Caudate nucleus (tissue), 63 donors: ENCODE measurements at places on chromosomes 6 and 20.

DNA sequence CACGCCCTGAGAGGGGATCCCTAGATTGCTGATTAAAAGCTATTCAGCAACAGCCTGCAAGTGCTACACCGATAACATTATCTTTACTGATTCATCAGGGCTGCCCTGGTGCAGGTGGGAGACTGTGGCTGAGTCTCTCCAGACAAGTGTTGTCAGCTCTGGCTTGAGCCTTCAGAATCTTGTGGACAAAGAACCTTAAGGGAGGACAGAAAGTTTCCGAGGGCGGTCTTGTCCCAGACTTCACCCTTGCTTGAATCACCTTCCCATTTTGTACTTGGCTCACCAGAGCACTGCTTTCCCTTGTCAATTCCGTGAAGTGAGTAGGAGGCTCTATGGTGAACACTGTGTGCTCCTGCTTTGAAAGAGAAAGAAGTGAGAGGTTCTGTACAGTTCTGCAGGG, 88.6 kb upstream of the PCSK2 start:
- peak; percentile 36 for DNase-seq

DNA sequence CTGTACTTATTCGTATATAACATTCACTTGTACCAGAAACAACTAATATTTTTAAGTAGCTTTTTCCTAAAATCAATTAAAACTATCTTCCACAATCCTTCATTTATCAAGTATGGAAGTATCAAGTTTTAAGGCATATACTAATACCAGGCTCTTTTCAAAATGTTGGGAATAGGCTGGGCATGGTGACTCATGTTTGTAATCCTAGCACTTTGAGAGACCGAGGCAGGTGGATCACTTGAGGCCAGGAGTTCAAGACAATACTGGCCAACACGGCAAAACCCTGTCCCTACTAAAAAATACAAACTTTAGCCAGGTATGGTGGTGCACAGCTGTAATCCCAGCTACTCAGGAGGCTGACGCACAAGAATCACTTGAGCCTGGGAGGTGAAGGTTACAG, 25.7 kb upstream of the PLN start:
- DNase-seq: no peak

DNA sequence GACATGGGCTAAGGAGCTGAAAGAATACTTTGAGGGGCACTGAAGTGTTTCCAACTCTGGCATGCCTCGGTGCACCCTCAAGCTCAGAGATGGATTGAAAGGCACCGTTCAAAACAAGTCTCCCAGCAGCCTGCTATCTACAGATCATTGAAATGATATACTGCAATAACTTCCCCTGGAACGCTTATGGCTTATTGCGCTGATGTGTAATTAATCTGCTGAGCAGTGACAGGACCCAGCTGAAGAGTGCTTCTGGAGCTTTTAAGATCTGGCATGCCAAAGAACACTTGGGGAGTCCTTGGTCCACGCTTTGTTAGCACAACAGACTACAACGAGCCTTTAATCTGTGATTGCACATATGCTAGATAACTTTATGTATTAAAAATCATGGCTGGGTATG, 708.2 kb downstream of the PRKN start:
- no peak for DNase-seq

GRCh38 chr20:13874394-13875157, 89.7 kb downstream of the NDUFAF5 start:
- no peak for DNase-seq

- no peak for DNase-seq
Measured at GRCh38 chr6:11459079-11459610, 78.4 kb upstream of the TMEM170B start.

DNA sequence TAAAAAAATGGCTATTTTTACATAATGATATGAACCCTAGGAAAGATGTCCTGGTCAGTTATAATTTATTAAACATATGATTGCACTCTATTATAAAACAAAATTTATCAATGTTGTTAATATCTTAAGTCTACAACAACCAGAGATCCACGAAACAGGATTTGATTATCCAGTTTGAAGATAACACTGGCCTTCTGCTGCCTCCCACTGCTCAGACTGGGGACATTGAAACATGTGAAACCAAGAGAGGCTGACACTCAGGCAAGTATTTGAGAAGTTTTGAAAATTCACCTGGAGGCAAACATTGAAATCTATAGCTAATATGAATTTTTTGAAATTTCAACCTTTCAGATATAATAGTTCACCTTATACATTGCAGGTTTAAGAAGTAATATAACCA, 219.3 kb upstream of the HSF2 start:
- no peak for DNase-seq

GRCh38 chr6:84074988-84075781, 41.6 kb downstream of the MRAP2 start:
- DNase-seq: no peak

DNA sequence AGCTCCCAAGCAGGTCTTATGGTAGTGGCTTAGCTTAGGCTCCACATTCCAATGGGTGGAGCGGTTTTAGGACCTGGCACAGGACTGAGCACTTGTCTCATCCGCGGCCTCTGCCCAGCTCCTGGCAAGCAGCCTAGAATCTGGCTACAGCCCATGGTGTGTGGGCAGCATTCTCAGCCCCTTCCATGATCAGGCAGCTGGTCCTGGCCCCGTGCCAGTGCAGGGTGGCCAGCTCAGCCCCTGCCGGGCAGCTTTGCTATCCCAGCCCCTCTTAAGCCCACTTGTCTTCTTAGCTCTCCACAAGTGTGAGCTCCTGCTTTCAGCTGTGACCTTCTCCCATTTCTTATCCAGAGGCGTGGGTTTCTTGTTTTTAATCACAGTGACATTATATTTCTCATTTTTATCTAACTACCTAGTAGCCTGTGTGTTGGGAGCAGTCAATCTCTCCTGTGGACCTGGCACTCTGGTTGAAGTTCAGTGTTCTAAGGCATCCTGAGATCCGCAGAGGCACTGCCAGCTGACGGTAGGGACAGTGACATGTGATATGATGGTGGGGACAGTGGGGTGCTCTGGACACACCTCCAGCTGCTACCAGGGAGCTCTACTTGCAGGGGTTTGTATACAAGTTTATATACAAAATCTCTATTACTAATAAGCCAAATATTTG, 119.9 kb upstream of the PRND start:
- DNase-seq: peak; percentile 77

DNA sequence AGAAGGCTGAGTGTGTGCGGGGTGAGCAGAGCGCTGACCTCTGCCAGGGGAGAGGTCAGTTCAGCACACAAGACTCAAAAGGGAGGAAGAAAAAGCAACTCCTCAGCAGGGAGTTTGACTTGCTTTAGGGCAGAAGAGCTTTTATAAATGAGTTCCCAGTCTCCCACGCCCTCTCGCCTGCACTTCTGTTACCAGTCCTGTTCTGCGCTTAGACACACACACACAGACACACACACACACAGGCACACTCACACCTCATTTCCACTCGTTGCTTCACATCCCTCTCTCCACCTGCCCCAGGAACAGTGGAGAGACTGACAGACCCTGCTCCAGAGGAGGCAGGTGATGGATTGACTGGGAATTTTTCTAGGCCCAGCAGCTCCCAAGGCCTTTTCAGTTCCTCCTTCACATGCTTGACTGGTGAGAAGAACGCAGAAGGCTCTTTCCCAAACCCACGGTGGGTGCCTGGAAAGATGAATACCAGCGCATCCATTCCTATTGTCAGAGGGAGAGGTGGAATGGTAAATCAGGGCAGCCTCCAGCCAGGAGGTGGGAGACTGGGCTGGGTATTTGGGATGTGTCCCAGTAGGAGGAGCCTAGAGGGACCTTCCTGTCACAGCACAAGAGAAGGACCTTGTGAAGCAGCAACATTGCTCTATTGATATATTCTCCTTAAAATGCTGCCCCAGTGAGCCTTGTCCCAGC, 43.7 kb downstream of the JAG1 start:
- no peak for DNase-seq

DNA sequence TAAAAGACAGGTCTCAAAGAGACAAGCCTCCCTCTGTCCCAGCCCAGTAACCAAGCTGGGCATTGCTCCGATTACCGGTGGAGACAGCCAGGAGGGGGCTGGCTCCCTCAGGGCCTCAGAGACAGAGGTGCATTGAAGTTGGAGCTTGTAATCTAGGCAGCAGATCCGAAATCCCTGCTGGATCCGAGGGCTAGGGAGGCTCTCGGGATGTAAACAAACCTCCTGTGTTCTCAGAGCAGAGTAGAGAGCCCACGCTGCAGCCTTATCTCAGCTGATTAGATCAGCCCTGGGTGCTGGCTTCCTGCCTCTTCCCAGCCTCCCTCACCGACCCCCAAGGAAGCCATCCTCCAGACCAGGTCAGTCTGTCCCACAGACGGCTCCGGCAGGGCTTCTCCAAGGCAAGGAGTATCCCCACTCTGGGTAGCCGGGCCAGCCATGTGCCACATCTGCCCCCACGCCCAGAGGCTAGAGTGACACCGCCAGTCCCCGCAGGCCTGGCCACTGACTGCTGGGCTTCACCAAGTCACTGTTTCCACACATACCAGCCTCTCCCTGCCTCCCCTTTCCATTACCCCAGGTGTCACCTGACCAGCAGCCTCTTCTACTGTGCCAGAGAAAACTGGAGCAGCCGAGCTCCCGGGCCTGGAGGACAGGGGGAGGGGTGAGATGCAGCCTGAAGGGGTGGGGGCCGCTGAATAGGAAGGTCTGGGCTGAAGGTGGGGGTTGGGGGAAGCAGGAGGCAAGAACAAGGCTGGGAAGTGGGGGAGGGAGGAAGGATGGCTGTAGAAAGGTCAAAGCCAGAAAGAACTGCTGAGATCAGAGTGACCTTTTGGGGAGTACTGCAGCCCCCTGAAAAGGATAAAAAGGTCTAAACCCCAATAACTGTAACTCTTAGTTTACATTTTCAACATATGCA, 6.0 kb downstream of the SDC4 start:
- peak; percentile 30 for DNase-seq

GRCh38 chr6:149031859-149032598, 285.2 kb downstream of the UST start:
- no peak for DNase-seq

GRCh38 chr6:127186889-127187288, 68.4 kb downstream of the RSPO3 start:
- DNase-seq: no peak

GRCh38 chr6:108698593-108699289, 138.0 kb downstream of the FOXO3 start:
- no peak for DNase-seq

GRCh38 chr20:19492687-19493336, 265.2 kb upstream of the RIN2 start:
- no peak for DNase-seq

- DNase-seq: no peak
Measured at GRCh38 chr6:138572167-138572875, 73.0 kb upstream of the NHSL1 start.

DNA sequence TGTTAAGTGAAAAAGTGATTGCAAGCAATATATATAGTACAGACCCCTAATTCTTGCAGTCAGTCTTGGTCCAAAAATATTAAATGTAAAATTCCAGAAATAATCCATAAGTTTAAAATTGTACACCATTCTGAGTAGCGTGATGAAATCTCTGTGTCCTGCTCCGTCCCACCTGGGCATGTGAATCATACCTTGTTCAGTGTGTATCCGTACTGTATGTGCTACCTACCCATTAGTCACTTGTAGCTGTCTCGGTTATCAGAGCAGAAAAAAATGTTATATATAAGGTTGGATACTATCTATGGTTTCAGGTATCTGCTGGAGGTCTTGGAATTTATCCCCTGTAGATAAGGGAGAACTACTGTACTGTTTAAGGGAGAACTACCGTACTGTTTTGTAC, 16.3 kb downstream of the IRAK1BP1 start:
- no peak for DNase-seq
